ENCODE measurements at places on chromosomes 12 and 14.

DNA sequence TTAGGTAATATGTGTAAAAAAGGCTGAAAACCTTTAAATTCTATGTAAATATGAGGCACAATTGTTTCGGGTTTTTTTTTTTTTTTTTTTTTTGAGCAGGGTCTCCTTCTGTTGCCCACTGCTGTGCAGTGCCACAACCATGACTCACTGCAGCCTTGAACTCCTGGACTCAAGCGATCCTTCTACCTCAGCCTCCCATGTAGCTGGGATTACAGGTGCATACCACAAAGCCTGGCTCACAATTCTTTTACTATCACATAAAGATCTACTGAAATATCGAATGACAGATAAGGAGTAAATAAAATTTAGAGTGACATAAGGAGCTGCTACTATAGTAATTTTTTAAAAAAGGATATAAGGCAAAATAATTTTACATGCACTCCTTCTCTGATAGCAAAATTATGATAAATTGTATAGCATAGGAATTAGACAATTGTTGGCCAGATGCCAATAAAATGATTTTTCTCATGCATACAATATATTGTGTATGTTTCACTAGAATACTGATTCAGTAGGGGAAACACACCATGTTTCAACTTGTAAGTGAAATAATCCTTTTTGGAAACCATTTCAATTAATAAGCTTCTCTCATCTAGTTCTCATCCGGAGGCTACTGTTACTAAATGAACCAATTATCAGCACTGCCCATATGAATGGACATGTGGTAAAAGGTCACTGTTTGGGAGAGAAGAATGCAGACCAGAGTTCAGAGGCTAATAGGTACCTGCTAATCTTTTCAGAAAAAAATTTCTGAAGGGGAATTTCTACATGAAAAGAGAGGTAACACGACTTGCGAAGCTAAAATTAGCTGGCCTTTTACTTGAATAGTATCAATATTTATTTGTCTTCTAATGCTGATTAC is 108.4 kb downstream of the PPP1R12A start:
- no peak for DNase-seq

DNA sequence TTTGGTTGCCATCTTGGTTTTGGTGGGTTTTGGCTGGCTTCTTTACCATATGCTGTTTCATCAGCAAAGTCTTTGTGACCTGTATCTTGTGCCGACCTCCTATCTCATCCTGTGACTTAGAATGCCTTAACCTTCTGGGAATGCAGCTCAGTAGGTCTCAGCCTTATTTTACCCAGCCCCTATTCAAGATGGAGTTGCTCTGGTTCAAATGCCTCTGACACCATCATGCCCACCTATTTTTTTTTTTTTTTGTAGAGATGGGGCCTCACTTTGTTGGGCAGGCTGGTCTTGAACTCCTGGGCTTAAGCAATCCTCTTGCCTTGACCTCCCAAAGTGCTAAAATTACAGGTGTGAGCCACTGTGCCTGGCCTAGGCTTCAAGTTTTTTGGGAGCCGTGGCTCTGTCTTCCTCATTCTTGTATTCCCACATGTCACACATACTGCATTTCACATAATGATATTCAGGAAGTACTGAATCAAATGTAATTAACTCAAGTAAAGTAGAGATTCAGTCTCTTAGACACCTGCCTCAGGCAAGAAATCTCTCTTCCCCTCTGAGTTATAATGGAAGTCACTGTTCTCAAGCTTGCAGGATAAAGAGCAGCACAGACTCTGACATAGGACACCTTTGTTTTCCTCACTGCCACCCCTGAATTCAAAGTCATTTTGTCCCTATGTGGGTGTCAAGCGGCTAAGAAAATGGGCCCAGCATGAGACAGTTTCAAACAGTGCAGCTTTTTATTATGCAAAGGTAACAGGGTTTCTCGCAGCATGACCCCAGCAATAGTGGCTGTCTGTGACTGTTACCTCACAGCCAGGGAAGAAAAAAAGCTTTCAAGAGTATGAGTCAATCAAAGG is 159.0 kb downstream of the PTPN11 start:
- no peak for DNase-seq

DNA sequence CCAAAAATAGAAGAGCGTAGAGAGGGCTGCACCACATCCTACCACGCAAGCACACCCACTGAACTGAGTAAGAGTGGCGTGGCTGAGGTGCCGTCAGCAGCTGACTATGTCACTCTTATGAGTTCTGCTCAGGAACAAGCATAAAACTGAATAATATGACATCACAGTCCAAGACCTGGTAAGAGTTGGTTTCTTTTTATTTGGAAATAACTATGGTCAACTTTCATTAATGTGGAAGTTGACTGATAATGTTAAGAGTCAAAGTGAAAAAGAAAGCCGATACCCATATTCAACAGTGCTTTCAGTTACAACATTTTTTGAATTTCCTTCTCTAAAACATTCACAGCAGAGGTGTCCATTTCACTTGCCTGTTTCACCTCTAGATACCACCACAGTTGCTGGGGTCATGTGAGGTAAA is 44.6 kb downstream of the GNS start:
- DNase-seq: no peak

DNA sequence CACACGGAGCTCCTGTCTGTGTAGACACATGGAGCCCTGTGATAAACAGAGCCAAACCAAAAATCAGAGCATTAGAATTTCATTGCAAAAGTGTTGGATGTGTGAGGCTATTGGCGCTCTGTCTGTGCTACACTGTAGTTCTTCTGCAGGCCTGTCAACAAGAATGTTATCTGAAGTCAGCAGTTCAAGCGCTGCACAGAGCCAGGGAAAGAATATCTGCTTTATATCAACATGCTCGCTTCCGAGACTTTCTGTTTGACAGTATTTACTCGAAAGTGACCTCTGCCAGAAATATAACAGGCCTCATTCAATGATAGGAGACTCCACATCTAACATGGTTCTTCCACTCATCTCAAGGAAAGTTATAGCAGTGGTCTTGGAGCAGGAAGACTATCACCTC is 118.3 kb downstream of the CCER1 start:
- DNase-seq: peak; percentile 6
